GM06990 (cell line): ENCODE measurements at places on chromosomes 5 and 9.

- no peak for DNase-seq
Measured at GRCh38 chr9:117649126-117649525, 55.1 kb upstream of the TLR4 start.

GRCh38 chr9:37456817-37457216, 8.4 kb downstream of the ZBTB5 start:
- DNase-seq: no peak

DNA sequence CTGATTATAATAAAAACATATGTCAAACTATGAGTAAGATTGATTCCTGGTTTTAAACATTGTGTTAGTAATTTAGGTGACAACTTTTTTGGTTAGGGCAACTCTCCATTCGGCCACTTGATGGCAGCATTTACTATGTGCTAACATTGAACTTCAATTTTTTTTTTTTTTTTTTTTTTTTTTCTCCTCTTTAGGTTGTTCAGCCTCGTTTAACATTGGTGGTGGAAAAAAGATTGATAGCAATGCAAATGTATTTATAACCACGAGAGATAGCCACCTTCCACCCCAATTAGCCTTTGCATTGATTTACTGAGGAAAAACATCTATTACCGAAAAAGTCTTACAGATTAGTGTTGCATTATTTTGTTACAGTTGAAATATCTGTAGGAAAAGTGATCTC, 159.1 kb downstream of the CSNK1G3 start:
- DNase-seq: peak; percentile 7

DNA sequence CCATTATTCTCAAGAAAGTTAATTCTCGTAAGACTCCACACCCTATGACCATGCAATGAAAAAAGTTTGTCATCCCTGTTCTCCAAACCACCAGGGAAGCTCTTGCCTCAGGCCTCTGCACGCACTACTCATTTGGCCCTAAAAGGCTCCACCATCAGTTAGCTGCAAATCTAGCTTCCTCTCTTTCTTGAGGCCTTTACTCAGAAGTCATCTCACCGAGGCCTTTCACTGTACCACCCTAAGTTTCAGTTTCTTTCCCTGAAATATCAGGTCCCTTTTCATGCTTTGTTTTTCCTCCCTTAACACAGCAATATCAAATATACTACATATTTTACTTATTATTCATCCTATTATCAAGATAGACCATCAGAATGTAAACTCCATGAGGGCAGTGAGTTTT, 39.1 kb downstream of the OXCT1 start:
- DNase-seq: no peak

DNA sequence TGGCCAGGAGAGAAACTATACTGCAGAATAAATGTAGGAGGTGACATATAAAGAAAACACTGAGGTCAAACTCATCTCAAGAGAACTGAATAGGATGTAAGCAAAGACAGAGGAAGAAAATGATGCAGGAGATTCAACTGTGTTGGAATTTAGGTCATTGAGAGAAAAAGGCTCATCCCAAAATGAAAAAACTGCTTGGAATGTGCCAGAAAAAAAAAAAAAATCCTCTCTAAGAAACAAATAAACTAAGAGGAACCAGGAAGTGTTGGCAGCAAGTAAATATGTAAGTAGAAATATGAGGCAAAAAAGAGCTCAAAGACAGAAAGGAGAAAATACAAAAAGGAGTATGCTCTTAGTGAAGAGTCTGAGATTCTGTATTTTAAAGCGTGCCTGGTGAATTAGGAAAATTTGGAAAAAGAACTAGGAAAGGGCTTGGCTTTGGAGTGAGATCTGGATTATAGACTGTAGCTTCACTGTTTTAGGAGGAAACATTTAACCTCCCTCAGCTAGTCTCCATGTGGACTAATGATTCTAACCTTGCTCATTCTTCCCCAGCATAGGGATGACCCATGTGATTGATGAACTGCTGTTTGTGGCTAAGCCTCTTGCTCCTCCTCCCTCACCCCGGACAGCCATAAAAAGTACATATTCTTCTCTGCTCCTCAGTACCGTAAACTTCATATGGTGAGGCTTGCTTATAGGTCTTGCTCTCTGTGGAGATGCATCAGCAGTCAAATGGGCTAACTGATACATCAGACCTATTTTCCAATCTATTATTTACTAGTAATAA, 185.6 kb upstream of the POU5F2 start:
- DNase-seq: no peak

- DNase-seq: no peak
Measured at GRCh38 chr5:138809391-138809790, 56.2 kb downstream of the CTNNA1 start.

GRCh38 chr5:104932431-104932830, 1369.8 kb upstream of the NUDT12 start:
- no peak for DNase-seq

- DNase-seq: no peak
Measured at GRCh38 chr5:7261049-7261448, 134.9 kb upstream of the ADCY2 start.

DNA sequence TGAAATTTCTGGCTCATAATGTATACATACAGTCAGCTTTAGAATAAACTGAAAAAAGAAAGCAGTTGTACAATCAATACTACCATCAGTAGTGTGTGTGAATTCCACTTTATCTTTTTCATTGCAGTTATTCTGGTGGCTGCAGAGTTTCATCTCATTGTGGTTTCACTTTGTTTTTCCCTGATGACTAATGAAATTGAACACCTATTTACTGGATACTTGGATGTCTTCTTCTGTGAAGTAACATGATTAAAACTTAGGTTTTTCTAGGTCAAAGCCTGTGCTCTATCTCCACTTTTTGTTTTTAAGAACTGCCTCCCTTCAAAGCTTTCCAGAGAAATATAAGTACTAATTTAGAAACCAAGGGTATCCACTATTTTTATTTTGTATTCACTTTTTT, 174.3 kb downstream of the TRPM3 start:
- no peak for DNase-seq

DNA sequence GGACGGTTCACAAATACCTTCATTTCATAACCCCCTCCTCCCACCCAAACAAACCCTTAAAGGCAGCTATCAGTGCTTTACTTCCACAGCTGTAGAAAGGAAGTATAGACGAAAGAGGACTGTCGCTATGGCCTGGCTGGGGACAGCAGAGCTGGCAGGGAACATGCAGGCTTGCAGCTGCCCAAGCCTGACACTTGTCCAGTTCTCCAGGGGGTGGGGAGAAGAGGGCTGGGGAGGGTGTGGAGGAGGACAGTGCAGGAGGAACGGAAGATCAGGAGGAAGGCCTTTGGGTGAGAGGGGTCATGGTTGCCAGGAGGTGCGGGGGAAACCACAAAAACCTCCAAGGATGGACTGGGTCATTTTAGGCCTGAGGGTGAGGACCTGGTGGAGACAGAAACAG, 25.9 kb downstream of the ARPC5L start:
- DNase-seq: no peak

DNA sequence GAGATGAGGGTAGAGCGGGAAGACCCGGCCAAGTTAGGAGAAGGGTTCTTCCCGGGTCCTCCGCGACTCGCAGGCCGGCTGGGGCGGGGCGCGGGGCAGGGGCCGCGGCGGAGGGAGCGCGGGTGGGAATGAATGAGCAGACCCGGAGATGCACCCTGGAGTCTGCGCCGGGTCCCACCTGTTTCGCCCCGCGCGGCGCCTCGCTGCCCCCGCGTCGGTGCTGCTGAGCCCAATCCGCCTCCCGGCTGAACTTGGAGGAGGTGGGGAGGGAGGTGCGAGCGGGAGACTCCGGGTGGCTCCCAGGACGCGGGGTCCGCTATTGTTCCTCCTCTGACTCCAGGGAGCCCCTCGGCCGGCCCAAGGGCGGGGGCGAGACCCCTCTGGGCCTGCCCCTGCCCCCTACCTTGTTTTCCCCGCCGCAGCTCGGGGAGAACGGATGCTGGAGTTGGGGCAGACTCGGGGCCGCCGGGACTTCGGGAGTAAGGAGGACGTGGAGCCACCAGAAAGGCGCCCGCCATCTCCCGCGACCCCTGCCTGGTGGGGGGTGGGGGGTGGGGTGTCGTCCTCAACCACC, 659 bp downstream of the RAI14 start:
- DNase-seq: peak; percentile 34

DNA sequence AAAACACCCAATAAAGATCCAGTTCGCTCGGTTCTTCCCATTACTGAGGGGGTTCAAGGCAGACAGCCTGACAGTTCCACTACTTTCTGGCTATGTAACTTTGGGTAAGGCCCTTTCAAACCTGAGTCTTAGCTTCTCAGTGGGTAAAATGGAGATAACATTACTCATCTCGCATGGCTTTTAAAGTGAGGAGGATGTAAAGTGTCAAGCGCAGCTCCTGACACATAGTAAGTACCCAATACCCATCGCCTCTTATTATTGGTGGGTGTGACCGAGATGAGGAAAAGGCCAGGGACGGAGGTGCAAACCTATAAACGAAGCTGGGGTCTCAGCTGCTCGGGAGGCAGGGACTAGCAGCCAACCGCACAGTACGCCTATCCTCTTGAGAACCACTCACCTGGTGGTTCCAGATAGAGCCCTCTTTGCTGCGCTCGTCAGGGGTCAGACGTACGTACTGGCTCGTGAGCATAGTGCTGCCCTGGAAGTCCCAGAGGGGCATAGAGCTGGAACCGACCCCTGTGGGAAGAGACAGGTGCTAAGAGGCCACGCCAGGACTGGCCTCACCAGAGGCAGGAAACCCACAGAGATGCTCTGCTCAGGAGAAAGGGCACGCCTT, 584 bp downstream of the LMAN2 start:
- DNase-seq: no peak

DNA sequence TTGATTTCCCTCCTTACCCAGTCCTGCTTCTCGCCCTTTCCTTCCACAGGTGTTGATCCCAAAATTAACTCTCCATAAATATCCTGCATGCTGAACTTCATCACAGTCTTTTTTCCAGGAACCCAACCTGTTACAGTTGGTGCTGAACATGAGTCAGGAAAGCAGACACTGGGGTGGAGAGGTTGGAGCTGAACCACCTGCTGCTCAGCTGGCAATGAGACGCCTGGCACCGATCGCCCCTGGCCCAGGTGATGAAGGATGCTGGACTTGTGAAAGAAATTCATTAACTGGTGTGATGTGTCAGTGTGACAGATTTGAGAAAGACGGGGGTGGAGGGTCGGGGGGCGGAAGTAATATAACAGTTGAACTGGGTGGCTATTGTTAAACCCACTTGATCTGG, 30.6 kb downstream of the CPLX2 start:
- DNase-seq: no peak

GRCh38 chr5:133930813-133931090, 37.7 kb downstream of the C5orf15 start:
- no peak for DNase-seq

DNA sequence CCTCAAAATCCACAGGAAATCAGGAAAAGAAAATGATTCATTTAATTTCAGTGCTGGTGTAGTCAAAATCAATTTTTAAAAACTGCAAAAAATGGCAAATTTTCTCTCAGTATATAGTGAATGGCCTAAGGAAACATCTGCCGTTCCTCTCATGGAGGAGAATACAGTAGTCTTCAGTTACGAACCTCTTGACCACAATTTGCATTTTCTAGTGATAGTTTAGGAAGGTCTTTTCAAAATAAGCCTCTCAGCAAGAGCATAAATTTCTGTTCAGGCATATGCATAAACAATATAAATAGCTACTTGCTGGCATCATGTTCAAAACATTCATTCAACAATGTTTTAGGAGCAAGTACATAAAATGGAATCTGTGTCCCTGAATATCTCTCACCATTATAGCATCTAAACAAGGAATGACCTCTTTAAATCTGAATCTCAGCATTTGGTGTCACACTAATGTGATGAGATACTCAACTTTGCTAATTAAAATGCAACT, 33.5 kb downstream of the HAPLN1 start:
- DNase-seq: no peak

DNA sequence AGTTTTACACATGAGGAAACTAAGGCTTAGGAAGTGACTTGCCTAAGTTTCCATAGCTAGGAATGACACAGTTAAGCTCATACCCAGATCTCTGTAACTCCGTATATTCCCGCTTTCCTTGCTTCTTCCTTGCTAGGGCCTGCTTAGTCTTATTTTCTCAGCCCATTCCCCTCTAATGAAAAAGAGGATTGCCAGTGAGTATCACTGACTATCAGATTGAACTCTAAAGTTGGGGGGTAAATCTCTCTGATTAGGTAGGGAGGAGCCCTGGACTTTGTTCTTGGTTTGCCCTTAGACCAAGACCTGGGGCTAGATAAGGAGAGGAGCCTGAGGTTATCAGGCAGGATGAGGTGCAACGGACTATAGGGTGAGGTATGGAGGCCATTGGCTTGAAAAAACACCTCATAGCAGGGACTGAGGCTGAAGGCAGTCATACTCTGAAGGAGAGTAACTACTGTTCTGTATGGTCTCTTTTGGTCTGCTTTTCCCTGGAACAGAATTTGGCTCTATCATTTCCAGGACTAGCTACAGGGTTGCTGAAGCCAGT, 2.5 kb downstream of the TRIM32 start:
- no peak for DNase-seq

DNA sequence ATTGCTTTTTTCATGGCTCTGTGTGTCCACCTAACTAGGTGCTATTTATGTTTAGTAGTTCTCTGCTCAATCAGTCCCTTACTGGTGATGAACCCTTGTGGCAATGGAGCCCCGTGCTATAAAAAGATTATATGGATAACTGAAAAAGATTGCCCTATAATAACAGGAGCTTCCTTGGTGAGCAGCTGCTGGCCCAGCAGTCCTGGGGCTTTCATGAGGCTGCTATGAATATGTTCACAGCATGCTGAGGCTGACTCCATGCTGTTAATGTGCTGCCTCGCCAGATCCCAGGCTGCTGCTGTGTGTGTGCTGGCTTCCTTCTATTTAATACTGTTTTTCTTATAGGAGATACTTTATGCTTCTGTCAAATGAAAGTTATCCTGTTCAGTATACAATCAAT, 357.5 kb downstream of the TAF11L14 start:
- DNase-seq: no peak

DNA sequence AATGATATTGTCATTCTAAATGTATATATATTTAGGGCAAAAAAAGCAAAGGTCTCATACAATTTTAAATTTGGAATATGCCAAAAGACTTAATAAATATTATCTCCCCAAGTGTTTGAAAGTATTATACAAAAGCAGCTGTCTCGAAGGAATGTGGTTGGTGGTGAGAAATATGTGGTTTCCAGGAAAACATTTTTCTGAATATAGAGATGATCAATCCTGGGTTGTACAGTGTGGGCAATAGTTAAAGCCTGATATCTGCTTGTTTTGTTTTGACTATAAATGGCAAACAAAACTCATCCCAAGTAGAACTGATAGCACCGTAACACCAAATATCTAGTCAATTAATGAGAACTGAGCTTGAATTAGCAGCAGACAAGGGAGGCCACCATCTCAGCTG, 391.8 kb upstream of the CD180 start:
- DNase-seq: no peak

DNA sequence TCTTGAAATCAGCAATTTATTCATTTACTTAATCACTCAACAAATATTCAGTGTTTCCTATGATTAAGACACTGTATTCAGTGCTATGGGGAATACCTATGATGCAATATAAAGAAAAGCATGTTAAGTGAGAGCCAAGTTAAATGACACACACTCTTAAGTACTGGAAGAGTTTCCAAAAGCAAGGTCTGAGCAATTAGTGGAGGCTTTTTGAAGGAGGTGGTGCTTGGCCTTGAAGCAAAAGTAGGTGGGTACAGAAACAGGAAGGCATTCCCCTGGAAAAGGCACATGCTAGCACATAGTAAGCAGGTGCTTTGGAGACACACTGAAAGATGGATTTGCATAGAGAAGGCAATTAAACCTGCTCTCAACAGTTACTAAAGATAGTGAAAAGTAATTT, 4.0 kb downstream of the TSLP start:
- no peak for DNase-seq
